ENCODE measurements at places on chromosomes 7 and 10.

GRCh38 chr10:34078017-34078744 lies 736.9 kb downstream of the PARD3 start:
- DNase-seq = no peak

- no peak for DNase-seq
These were observed 4.3 kb downstream of the HOXA11 start for GRCh38 chr7:27180431-27181420.

DNA sequence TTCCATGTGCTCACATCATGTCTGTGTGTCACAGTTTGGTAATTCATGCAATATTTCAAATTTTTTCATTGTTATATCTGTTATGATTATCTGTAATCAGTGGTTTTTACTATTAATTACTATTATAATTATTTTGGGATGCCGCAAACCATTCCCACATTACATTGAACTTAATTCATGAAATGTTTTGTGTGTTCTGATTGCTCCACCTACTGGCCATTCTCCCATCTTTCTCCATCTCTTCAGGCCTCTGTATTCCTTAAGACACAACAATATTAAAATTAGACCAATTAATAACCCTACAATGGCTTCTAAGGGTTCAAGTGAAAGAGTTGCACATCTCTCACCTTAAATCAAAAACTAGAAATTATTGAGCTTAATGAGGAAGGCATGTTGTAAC lies 398.5 kb downstream of the PCDH15 start:
- DNase-seq = no peak

GRCh38 chr7:54802841-54803240 lies 43.8 kb upstream of the SEC61G start:
- DNase-seq = no peak

- DNase-seq = no peak
These were observed 100.2 kb upstream of the MPP7 start for GRCh38 chr10:28403090-28403489.

DNA sequence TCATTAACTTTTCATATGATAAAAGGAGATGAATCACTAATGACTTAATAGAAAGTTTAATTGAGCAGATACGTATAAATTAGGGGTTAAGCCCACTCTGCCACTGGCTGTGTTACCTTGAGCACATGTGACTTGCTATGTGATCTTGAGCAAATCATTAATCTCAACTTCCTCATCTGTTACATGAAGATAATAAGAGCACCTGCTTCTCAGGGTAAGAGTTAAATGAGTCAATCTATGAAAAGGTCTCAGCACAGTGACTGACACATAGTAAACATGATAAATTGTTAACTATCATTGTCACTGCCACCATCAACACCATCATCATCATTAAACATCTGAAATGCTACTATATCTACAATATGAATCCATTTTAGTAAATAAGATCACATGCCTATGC lies 110.8 kb downstream of the TPK1 start:
- DNase-seq = no peak

DNA sequence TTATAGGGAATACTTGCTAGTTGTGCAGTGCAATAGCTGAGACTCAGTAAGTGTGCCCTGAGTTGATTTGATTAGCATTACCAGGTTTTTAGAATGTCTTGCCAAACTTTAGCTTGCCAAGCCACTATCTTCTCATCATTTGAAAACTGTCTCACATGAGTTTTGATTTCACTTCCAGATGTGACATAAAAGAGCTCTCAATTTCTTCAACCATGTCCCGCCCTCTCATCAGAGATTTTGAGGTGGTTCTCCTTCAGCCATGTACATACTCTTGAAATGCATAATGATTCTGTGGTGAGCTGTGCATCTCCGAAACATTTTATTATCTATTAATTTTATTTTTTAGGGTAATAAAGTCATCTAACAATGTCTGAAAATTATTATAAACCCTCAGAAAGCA lies 215.0 kb upstream of the SEMA3E start:
- no peak for DNase-seq

- no peak for DNase-seq
These were observed 3.8 kb downstream of the LCOR start for GRCh38 chr10:96835899-96836298.

GRCh38 chr7:73992101-73992562 lies 35.8 kb upstream of the ELN start:
- no peak for DNase-seq

DNA sequence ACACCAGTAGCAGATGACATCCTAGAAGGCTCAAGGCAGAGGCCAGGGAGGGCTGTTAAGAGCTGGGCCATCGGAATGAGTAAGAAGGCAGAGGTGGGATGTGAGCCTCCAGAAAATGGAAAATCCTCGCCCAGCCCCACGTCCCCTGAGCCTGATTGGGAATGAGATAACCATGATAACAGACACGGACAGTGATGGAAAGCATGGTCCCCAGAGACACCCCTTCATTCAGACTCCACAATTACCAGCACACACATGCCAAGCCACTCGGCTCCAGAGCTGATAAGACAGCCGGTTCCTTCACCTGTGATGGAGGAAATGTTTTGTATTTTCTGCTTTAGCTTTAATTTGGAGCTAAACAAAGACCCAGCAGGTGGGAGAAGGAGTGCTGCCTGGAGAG lies 106.0 kb downstream of the GRID1 start:
- DNase-seq = no peak

- DNase-seq = peak; percentile 35
These were observed 28.7 kb downstream of the PNPLA8 start for GRCh38 chr7:108497082-108497725.

GRCh38 chr10:119343011-119343601 lies 135.7 kb downstream of the GRK5 start:
- no peak for DNase-seq

GRCh38 chr10:35889971-35890675 lies 248.0 kb upstream of the FZD8 start:
- DNase-seq = no peak

DNA sequence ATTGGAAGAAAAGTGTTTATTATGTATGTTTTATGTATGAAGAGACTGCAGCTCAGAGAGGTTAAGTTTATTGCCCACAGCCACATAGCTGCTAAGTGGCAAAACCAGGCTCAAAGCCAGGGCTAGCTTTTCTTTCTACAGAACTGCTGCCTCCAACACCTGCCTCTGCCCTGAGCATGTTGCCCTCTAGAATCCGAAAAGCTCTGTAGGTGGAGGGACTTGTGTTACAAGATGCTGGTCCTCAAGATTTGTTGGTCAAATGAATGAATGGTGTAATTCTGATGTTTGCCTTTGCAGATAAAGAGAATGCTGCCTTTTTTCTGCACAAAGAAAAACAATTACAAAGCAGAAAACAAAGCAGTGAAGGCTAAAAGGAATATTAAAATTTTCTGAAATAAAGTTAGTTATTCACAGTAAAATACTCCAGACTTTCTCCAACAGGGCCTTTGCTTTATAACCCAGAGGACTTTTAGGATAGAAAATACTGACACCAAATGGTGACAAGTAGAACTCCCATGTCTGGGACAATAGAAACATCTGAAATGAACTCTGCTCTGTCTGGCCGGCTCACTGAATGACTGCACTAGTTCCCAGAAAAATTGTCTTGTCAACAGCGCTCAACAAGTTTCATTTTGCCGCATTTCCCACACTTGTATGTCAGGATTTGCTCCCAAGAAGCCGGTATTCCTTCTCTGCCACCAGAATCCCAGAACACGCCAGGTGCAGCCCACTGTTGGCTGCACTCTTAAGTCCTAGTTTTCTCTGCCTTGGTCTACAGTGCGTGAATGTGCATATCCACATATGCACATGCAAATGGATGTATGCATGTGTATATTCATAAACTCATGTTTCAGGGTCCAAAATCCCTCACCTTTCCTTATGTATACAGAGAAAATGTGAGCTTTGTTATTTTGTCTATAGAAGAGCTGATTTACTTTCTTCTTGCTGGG lies 11.0 kb upstream of the DNTT start:
- DNase-seq = no peak

DNA sequence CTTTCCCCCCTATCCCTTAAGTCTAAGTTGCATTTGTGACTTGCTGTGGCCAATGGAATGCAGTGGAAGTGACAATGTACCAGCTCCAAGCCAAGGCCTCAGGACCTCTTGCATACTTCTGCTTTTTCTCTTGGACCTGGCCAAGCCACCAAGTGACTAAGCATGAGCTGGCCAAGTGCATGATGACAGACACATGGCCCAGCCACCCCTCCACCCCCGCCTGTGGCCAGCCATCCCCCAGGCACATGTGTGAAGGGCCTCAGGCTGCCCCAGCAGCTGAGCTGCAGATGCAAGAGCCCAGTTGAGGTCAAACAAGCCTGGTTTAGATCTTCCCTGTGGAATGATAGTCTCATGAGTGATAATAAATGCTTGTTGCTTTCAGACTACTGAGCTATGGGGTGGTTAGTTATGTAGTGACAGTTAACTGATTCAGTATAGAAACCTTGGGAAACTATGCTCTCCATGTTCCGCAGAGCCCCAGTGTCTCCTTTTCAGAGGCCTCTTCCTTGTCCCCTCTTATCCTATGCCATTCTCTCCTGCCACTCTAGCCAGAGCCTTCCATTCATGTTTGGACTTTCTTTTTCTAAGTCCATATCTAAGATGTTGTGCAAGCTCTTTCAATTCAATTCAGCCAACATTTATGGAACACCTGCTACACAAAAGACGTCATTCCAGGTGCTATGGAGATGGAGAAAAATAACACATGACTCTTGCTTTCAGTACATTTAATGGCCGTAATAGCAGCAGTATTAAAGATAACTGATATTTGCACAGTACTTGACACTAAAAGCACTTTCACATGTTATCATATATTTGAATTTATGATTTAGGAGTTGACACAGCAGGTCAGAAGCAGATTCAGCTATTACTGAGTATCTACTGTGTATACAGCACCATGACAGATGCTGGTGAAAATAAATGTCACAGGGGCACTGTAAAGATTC lies 55.5 kb upstream of the LOXL4 start:
- DNase-seq = no peak

GRCh38 chr10:79017882-79018520 lies 50.8 kb upstream of the ZMIZ1 start:
- no peak for DNase-seq

DNA sequence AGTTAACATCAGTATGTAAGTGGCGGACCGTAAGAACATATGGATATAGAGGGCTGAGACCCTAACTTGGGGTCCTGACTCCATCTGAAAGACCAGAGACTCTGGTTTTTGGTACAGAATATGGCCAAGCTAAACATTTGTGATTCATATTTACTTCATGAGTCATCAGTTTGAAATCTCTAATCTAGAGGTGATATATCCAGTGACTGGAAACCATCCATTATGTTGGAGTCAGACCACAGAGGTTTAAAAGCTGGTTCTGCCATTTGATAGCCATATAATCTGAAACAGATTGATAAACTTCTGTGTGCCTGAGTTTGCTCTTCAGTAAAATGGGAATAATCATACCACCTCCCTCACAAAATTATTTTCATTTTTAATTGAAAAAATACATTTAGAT lies 505.3 kb downstream of the SORCS3 start:
- DNase-seq = no peak

- DNase-seq = no peak
These were observed 220.5 kb downstream of the LHFPL3 start for GRCh38 chr7:104548861-104549260.

DNA sequence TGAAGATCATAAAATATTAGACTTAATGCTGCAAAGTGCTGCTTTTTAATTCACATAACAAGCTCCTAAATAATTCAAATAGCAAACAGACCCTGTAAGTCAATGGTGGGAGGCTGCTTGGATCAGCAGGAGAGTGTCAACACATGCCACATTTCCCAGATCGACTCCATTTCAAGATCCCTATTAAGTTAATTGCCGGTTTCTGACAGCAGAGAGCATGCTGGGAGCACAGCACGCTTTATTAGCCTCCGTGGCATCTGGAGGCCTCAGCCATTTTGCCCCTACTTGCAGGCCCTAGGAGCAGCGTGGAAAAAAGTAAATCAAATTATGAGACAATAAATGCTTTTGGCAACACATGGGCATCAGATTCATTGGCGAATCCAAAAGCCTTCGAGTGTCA lies 201.0 kb downstream of the EMX2 start:
- DNase-seq = no peak

GRCh38 chr7:8291397-8292141 lies 29.6 kb upstream of the ICA1 start:
- DNase-seq = no peak

- no peak for DNase-seq
These were observed 207.6 kb upstream of the PLXNA4 start for GRCh38 chr7:132783824-132784223.

- no peak for DNase-seq
These were observed 60.8 kb upstream of the NPTX2 start for GRCh38 chr7:98556288-98556687.

DNA sequence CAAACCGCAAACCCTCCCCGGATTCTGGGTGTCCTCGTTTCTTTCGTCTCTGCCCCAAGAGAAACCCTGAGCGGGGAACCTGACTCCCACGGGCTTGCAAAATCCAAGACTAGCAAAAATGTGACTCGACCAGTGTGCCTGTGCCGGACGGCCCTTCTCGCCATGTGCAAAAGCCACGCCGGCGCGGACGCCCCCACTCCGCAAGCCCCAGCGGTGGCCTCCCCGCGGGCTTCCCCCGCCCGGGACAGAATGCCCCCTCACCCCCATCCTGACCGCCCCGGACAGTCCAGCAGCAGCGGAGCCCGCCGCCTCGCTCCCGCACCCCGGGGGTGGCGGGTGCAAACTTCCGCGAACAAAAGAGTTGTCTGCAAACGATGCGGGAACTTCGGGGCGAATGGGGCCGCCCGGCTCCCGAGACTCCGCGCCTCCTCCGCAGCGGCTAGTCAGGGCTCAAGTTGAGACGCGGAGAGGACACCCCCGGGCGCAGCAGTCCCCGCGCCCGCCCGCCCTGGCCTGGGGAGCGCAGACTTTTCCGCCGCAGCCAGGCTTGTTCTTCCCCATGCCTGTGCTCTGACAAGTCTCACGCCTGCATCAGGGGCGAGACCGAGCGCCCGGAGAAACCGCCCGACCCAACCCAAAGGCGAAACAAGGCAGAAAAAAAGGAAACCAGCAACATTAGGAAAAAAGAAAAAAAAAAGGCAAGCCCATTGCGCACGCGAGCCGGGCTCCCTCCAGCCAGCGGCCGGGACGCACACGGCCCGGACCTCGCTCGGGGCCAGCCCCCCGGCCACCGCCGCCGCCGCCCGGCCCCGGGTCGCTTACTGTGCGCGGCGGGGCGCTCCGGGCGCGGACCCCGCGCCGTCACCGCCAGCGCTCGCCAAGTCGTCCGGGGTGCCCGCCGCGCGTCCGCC lies 732 bp downstream of the FAM53B start:
- DNase-seq = no peak

- no peak for DNase-seq
These were observed 145.3 kb downstream of the RPS24 start for GRCh38 chr10:78178940-78179339.

GRCh38 chr7:516606-517456 lies 2.8 kb downstream of the PDGFA start:
- no peak for DNase-seq

Data from activated CD4-positive, alpha-beta T cell treated with anti-CD3 and anti-CD28 coated beads, Interleukin-2, amount 50 U/mL, for 4 hours (primary cell).